Effector memory CD4-positive, alpha-beta T cell (primary cell): ENCODE measurements at places on chromosomes 13 and 19.

DNA sequence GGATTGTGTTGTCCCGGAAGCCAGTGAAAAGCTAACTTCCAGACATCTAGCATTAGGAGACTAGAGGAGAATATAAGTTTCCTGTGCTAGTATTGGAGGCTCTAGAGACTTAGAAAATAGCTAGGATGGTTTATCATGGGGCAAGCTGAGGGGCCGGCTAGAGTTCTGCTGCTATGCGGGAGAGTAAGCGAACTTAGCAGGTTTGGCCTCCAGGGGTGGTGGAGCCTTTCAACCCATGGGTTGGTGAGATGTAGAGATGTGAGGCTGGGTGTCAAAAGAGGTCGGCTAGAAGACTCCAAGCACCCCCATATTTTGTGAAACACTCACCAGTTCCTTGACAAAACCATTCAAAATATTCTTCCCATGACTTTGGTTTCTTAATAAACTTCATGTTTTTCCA is 4.4 kb downstream of the SULT2A1 start:
- DNase-seq, result no peak

- DNase-seq, result no peak
These were observed 131.0 kb downstream of the RNF17 start for GRCh38 chr13:24894972-24895300.

- no peak for DNase-seq
These were observed 960.7 kb upstream of the PCDH9 start for GRCh38 chr13:68190818-68191217.

- DNase-seq, result no peak
These were observed 471.8 kb downstream of the LIG4 start for GRCh38 chr13:107743526-107743925.

- no peak for DNase-seq
These were observed 24.0 kb upstream of the EIF3G start for GRCh38 chr19:10143681-10144080.

GRCh38 chr13:64672751-64673150 is 2557.4 kb downstream of the PCDH9 start:
- DNase-seq, result no peak

DNA sequence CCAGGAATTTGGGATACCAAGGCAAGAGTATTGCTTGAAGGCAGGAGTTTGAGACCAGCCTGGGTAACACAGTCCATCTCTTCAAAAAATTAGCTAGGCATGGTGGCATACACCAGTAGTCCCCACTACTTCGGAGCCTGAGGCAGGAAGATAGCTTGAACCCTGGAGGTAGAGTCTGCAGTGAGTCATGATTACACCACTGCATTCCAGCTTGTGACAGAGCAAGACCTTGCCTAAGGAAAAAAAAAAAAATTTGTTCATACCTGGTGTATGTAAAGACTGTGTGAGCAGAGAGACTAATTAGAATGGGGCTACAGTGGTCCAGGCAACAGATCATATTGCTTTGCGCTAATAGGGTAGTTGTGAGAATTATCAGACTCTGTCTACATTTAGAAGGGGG is 778.3 kb upstream of the PCDH20 start:
- no peak for DNase-seq

- DNase-seq, result no peak
These were observed 7.2 kb upstream of the MBNL2 start for GRCh38 chr13:97214921-97215320.

GRCh38 chr13:107553838-107554237 is 661.5 kb downstream of the LIG4 start:
- no peak for DNase-seq

GRCh38 chr13:96652506-96652905 is 341.8 kb downstream of the OXGR1 start:
- DNase-seq, result no peak

DNA sequence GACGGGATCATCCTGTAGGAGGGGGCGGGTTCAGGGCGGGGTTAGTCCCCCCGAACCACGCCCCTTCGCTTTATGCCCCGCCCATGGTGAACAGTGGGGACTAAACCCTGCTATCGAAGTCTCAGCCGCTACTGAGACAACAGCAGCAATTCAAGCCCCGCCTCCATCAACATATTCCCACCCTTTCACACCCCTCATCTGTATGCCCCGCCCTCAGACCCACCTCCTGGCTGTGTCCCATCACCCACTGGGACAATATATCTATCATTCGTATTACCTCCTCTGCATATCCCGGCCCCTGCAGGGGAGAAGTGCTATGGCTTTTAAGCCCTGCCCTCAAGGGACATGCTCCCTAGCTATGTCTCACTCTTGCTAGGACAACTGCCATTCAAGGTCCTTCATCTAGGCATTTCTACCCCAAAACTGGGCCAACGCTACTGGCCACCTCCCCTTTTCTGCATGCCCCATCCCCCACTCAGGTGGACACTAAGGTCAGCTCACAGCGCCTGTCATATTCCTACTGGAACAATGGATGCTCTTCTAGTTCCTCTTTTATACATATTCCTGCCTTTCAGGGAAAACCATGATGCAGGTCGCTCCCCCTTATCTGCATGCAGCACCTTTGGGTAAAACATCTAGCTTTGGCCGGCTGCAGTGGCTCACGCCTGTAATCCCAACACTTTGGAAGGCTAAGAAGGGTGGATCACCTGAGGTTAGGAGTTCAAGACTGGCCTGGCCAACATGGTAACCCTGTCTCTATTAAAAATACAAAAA is 11.9 kb downstream of the LRFN1 start:
- DNase-seq, result no peak

DNA sequence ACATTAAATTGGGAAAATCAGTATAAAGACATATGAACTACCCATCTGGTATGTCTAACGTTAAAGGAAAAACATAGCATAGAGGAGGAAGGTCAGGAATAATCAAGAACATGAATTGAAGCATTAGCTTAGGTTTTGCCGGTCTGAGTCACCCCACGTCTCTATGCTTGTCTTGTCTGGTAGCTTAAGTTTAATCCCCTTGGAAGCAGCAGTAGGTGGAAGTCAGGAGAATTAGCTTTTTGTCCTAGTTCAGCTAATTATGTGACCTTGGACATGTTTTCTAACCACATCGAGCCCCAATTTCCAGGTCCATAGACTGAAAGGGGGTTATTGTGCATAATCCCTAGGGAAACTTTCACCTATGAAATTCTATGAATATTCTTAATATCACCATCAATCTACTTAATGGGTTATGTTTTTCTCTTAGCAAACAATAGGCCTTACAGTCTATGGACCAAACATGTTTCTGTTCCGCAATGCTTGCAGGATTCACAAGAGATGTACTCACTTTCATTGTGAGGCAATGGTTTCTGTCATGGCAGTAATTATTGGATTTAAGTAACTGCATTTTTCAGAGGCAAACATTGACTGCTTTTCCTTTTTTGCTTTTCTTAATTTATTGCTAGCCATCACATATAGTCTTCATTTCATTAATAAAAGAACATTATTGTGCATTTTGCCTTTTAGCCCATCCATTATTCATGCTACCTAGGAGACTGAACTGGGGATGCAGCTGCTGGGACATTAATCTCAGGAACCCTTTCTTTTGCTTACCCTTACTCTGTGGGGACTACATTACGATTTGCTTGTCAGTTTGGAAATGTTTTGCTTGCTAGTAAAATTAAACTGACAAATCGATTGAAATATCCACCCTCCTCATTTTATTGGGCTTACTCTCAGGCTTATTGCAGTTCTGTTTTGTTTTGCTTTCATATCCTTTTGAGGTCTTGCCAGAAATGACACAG is 304.8 kb upstream of the MAB21L1 start:
- no peak for DNase-seq

DNA sequence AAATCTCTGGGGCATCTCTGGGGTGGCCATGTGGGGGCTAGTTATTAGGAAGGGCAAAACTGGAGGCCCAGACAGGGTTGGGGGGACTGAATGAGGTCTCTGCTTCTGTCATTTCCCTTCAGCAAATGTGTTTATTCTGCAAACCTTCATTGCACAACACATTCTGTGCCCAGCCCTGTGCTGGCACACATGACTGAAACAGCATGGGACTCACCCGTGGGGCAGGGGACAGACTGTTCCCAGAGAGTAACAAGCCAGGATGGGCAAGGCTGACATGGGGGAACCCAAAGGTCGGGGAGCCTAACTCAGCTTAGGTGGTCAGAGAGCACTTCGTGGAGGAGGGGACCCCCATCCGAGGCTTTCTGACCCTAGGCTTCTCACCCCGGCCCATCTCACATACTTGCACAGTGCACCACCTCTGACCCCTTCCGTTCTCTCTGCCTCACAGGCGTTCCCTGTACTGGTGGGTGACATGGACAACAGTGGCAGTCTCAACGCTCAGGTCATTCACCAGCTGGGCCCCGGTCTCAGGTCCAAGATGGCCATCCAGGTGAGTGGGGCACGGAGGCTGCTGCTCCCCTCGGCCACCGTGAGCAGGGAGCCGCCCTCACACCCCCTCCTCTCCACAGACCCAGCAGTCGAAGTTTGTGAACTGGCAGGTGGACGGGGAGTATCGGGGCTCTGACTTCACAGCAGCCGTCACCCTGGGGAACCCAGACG is 2.4 kb downstream of the TOMM40 start:
- no peak for DNase-seq

DNA sequence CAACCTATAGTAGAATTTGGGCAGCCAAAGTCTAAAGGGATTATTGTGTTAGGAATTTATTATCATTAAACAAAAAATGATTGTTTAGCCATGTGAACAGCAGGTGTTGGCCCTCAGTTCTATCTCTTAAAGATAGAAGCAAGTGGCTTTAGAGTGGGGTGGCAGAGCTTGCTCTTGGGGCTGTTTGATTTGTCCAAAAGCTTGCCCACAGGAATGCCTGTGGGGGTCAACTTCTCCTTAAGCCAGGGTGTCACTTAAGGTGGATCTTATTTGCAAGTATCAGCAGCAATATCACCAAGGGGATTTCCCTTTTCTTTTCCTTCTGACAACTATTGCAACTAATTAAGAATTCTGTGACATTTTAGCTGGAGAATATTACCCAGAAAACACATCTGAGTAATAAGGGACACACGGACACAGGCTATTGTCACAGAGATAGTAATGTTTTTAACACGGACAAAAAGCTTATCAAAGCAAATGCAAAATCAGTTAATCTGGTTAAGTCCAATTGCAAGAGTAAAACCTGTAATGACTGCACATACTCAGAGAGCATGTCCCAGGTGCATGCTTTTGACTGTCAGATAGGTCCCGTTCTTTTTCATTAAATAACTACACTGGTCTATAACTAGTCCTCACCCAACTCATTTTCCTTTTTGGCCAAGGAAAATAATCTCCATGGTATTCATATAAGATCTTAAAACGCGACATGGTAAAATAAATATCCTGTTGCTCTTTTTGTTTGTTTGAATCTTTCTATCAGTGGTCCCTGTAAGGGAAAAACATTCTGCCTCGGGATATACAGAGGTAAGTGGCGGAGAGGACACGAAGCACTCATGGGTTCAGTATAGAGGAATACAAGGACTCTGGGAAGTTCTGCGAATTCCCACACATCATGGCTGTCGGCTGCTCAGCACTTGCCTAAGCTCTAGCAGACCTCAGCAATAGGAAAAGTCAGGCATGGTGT is 172.1 kb upstream of the RFC3 start:
- DNase-seq, result no peak

DNA sequence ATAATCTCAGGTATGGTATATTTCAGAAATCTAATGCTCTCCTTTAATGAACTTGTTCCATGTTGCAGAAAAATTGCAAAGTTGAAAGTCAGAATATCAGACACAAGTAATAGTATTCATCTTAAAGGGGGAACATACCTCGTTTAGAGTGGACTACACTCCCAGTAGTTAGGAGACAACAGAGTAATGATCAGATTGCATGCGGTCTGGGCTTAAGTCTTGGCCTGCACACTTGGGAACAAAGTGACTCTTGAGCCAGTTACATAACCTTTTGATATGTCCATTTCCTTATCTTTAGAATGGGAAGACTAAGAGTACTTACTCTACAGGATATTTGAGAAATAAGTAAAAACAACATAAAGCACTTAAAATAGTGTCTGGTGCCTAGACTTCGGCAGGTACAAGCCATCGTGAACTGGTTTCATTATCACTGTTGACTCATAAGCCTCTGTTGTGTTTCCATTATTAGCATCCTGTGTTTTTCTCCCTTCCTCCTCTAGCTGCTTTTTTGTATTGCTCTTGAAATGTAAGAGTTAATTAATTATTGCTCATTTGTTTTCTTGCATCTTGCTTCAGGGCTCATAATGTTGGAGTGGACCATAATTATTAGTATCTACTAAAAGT is 53.0 kb downstream of the DPY19L3 start:
- no peak for DNase-seq

DNA sequence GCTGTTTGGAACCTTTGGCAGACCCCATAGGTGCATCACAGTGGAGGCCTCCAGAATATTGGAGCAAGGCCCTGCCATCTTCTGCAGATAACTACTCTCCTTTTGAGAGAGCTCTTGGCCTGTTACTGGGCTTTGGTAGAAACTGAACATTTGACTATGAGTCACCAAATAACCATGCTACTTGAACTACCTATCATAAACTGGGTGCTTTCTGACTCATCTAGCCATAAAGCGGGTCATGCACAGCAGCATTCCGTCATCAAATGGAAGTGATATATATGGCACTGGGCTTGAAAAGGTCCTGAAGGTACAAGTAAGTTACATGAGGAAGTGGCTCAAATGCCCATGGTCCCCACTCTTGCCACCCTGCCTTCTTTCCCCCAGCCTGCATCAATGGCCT is 782.5 kb upstream of the SLITRK6 start:
- no peak for DNase-seq

DNA sequence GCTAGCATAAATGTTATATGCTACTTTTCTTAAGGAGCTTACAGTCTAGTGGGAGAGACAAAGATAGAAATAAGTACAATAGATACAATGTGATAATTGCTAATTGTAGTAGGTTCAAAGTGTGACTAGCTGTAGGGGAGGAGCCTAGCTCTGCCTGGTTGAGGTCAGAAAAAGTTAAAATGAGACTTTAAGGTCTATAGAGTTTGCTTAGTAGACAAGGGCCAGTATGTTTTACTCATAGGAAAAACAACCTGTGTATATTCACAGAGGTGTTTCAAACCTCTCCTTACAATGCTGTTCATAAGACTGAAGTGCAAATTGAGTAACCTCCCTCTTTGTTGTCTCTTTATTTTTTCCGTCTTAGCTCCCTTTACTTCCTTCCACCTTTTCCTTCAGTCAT is 56.1 kb downstream of the PDS5B start:
- no peak for DNase-seq

DNA sequence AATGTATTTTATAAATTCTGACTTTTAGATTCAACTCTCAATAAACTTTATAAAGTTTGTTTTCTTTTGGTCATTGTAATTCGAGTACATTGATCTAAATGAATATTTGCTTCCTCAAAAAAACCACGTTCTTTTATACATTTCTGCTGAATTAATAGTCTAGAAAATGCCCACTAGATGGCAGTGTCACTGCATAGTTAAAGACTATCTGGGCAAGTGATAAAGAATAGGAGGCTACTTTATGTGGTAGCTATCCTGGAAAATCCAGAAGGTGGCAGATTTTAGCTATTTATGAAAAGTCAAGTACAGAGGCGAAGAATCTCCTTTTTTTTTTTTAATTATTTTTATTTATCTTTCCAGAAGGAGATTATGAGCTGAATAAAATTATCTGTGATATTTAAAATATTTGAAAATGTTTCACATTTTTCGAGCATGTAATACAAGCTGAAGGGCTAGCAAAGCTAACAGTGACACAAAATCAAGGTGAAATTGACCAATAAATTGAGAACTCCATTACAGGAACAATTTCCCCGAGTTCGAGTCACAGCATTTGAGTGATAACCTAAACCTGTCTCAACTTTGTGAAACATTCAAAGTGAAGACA is 221.8 kb downstream of the OLFM4 start:
- no peak for DNase-seq

GRCh38 chr13:114157869-114158495 is 21.1 kb upstream of the CFAP97D2 start:
- DNase-seq, result no peak
